NCI-H1436 treated with DMSO at 0.1 percent for 48 hours (cell line): ENCODE measurements at places on chromosomes 3 and 15.

- no peak for DNase-seq
These were observed 21.7 kb downstream of the LEKR1 start for GRCh38 chr3:156847752-156848448.

DNA sequence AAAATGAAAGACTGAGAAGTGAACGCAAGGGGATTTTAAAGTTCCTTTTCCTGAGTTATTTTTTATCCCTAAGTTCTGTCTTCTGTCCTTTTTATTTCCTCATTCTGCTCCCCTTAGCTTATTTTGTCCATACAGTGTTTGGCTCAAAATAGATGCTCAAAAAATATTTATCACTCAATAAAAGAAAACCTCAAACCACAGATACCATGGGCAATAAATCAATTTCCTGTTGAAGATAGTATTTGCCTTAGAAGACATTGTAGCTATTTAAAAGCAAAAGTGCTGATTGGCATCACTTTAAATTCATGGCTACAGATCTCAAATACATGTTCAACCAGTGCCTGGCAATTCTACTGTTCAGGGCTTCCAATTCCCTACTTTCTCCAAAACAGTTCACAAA, 316.5 kb upstream of the ADAMTS9 start:
- DNase-seq: no peak

DNA sequence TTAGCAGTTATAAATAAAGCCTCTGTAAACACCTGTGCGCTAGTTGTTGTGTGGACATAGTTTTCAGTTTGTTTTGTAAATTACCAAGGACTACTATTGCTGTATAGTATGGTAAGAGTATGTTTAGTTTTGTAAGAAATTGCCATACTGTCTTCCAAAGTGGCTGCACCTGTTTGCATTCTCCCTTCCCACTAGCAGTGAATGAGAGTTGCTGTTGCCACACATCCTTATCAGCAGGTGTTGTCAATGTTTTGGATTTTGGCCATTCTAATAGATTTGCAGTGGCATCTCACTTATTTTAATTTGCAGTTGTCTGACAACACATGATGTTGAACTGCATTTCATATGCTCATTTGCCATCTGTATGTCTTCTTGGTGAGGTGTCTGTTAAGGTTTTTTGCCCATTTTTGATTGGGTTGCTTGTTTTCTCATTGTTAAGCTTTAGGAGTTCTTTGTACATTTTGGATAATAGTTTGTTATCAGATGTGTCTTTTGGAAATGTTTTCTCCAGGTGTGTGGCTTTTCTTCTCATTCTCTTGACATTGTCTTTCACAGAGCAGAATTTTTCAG, 14.9 kb downstream of the TCAIM start:
- DNase-seq: no peak

DNA sequence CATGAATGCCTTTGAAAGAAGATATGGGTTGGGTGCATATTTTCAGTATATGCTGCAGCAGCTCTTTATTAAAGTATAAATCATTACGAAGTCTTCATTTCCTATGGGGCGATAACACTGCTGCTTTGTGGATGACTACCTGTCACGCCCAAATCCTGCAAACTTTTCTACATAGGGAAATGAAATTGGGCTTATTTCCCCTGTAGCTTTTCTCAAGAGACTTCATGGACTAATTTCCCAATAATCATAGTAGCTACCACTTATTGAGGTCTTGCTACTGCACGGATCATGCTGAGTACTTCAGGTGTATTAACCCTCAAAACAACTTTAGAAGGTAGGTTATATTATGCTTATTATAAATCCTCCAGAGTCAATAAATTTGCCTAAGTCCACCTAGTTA, 8.0 kb downstream of the TGFBR2 start:
- no peak for DNase-seq

DNA sequence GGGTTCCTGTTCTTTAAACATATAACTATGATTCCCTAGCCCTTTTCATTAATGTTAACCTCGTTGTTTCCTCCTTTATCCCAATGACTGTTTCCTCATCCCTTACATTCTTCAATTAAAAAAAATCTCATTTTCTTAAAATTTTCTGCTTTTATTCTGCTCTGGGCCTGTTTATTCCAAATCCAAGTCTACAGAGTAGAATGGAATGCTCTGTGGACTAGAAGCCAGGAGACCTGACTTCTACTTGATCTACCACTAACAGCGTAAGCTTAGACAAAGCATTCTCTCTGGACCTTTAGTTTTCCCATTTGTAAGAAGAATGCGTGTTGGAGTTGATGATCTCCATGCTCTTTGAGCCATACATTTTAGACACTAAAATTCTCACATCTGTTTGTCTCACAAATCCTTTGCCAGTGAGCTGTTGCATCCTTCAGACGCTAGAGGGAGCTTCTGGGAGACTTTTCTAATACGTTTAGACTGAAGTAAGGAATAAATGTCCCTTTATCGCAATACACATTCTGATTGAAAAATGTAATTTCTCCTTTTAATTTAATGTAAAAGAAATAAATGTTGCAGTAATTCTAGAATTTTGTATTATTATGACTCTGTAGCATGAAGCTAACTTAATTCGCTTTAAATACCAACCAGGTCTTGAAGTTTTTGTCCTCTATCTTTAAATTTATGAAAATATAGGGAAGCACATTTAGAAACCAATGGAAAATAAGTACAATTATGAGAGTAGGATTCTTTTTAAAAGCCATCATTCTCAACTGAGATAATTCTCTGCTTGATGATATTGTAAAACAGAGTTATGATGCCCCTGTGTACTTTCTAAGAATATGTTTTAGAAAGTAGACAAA, 21.7 kb upstream of the GMNC start:
- DNase-seq: no peak

GRCh38 chr3:10515884-10516495, 10.6 kb upstream of the ATP2B2 start:
- DNase-seq: no peak
